NCI-H69 (cell line): ENCODE measurements at places on chromosomes 3 and 15.

DNA sequence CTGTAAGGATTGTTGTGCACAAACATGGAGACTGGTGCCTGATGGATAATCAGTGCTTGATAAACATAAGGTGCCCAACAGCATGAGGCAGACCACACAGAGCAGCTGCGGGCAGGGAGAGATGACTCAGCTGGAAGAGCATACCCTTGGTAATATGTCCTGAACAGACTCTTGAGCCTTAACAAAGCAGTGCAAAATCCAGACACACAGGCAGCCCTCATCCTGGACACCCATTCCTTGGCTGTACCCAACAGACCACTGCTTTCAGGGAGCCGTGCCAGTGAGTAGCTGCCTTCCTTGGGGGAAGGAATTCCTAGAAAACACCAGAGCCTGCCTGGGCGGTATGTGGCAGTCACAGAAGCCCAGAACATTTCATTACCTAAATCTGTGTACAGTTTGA, 156.2 kb downstream of the CLSTN2 start:
- DNase-seq: peak; percentile 9

DNA sequence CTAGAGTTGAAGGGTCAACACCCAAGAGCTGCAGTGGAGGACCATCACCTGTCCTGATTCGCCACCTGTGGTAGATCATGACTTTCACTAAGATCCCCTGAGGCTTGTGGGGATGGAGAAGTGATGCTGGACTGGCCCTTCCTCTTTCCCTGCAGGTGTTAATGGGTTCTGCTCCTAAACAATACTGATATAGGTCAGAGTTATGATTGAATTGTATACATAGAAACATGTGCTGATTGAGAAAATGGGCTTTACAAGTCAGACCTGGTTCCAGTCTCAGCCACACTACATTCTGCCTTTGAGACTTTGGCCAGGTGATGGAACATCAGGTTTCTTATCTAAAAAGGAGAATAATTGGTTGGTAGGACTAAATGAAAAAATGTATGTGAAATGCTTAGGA, 418.9 kb upstream of the TPRG1 start:
- DNase-seq: no peak

- no peak for DNase-seq
Observed at GRCh38 chr3:103127098-103127630, 692.3 kb downstream of the ZPLD1 start.

- no peak for DNase-seq
Observed at GRCh38 chr15:27458345-27459084, 487.5 kb downstream of the GABRG3 start.

GRCh38 chr15:48646331-48646730, 822 bp upstream of the FBN1 start:
- no peak for DNase-seq

DNA sequence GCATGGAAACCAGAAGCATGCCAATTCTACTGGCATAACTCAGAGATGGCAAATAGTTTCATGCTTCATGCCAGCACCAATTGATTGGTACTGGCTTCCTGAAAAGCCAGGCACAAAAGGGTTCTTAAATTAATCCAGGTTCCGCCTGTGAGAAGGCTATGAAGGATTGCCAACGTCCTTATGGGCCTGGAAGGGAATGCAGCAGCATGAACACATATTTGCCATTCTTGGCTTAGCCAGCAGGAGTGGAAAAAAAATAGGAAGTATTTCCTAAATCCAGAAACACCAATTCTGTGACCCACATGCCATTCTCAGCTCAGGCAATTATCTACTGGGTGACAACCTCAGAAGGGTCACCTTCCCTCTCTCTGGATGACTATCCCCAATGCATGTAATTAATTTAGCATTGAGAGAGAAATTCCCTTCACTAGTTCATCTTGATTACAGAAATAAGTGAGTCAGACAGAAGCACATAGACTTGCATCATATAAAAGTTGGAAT, 36.0 kb downstream of the ADAMTS9 start:
- DNase-seq: no peak

- DNase-seq: no peak
Observed at GRCh38 chr3:50592568-50592967, 19.0 kb downstream of the CISH start.

DNA sequence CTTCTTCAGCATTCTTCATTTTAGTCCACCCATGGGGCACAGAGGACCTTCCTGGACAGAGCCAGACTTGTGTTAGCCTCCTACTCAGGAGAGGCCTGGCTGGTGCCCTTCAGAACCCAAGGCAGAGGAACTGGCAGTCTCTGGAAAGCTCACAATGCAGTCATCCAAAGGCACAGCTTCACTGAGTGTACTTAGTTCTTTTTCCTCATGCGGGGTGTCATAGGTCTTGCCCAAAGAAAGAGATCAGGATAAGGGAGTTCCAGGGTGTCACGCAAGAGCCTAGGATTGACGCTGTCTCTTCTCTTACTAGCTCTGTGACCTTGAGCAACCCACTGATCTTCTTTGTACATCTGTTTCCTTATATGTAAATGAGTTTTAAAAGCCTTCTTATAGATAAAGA, 58.7 kb downstream of the CD200 start:
- no peak for DNase-seq
